ENCODE measurements at places on chromosomes 6 and 20.

DNA sequence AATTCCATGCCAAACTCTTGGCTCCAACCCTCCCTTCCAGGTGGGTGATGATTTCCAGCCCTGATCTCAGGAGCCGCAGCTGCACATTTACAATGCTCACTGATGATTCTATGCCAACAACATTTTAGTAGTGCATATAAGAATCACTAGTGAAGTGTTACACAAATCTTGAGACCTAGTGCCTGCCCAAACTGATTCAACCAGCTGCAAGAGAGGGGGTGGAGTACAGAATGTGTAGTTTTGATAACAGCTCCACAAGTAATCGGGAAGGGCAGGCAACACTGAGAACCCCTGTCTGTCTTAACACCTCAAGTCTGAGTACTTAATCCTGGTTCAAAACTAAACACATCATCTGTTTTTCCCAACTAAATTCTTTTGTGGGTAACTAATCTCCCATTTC lies 91.7 kb downstream of the PRDM1 start:
- no peak for DNase-seq

GRCh38 chr6:21109391-21110178 lies 484.0 kb upstream of the SOX4 start:
- no peak for DNase-seq

- DNase-seq = peak; percentile 52
These were observed 22.5 kb downstream of the HLA-G start for GRCh38 chr6:29850011-29850553.

- DNase-seq = no peak
These were observed 137.2 kb downstream of the NCOA3 start for GRCh38 chr20:47638851-47639250.

- DNase-seq = no peak
These were observed 154.8 kb downstream of the PTPRK start for GRCh38 chr6:128365520-128366160.

- DNase-seq = no peak
These were observed 129.3 kb downstream of the PRND start for GRCh38 chr20:4850960-4851359.

- no peak for DNase-seq
These were observed 1037.3 kb upstream of the FLRT3 start for GRCh38 chr20:15374682-15375081.

DNA sequence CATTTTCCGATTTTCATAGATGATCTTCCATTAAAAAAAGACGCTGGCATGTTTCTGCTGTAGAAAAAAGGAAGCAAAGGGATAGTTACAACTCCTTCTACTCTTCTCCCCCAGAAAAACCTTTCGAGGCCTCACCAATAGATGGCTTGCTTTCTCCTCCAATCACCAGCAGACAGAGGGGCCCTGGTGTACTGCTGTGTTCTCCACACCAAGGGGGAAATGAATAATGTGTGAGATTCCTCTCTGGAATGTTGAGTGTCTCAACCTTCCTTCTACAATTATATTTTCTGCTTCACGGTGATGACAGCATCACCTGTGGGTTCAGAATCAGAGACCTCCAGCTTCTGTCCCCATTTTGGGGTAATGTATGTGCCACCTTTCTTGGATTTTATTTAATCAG lies 185.7 kb upstream of the FLRT3 start:
- DNase-seq = no peak

GRCh38 chr20:31562241-31562640 lies 42.8 kb upstream of the ID1 start:
- DNase-seq = no peak

DNA sequence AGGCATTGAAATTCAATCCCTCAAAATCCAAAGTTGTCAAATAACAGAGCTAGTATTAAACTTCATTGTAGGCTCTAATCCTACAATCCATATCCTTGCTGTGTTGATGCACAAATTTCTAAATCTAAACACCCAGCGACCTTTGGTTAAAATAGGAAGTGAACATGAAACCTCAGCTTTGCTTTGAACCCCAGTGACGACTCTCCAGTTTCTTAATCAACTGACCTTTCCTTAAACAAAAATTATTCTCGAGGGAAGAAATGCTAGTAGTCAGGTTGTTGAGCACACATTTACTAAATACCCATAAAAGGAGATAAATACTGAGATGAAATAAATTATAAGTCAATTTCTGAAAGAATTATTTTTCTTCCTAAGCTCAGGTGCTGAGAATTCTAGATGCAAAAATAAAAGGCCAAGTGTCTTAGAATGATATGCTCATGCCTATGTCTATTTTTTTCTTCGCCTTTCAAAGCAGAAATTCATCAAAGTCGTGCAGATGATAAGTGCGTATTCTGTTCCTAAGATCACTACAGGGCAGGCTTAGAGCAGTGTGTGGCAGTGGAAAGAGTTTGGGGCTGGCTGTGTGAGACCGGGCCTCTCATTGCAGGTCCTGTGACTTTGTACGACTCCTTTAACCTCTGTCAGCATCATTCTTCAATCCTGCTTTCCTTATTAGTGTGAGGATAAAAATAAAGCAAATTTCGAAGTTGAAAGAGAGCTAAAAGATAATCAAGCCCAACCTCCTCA lies 208.7 kb downstream of the PRL start:
- no peak for DNase-seq

DNA sequence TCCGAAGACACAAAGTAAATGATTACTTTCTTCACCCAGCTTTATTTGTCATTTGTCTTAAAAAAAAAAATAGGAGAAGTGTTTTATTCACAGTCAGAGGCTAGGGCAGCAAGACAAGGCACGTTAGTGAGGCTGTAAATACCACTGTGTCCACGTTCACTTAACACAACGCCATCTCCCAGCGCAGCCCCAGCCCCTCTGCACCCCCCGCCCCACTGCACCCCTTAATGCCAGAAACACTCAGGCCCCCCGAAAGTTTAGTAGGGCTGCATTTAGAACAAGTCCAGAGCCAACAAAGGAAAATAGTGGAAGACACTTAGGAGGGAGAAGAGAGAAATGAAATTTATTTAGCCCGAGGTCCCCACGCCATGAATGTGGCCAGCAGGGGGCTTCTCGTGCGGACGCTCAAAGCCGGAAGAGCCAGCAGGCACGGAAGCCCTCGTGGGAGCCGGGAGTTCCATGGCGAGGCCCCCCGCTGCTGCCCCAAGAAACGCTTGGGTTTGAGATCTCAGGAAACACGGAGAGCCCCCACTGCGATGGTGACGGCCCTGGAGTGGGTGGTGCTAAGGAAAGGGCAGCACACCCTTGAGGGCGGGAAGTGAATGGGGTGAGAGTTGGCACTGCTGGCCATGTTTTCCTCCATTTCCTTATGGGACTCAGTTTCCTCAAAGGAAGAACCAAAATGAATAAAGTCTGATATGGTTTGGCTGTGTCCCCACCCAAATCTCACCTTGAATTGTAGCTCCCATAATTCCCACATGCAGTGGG lies 50.2 kb downstream of the IYD start:
- peak; percentile 75 for DNase-seq

DNA sequence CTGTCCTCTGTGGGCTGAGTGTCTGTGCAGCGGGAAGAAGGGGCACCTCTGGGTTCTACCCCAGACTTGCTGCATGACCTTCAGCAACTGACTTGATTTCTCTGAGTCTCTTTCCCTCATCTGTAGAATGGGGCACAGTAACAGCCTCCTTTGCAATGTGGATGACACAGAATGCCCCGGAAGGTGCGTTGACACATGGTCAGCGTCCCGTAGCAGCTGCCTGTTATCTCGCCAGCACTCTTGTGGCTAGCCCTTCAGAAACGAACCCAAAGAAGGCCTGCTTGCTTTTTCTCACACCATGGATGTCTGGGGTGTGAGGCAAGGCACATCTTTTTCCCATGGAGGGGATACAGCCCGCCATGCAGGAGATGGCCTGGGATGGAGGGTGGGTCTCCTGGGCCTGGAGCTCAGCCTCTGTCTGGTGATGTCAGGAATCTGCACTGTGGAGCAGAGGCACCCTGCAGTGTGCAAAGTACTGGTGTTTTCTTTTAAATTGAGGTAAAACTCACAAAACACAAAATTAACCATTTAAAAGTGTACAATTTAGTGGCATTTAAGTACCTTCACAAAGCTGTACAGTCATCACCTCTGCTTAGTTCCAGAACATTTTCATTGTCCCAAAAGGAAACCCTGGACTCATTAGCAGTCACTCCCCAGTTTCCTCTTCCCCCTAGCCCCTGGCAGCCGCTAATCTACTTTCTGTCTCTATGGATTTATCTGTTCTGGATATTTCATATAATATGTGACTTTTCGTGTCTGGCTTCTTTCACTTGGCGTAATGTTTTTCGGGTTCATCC lies 59.8 kb upstream of the FAM83D start:
- DNase-seq = no peak

DNA sequence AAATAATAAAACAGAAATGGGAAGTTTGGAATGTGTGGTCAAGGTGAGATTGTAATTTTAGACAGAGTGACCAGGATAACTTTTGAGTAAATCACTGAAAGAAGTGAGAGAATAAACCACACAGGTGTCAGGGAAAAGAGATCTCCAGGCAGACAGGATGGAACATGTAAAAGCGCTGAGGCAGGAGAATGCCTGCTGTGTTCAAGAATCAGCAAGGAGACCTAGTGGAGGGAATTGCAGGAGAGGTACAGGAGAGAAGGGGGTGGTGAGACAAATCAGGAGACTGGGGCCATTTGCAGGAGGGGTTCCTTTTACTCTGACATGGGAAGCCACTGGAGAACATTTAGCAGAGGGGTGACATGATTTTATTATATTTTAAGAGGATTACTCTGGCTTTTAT lies 456.7 kb downstream of the NKAIN2 start:
- no peak for DNase-seq

DNA sequence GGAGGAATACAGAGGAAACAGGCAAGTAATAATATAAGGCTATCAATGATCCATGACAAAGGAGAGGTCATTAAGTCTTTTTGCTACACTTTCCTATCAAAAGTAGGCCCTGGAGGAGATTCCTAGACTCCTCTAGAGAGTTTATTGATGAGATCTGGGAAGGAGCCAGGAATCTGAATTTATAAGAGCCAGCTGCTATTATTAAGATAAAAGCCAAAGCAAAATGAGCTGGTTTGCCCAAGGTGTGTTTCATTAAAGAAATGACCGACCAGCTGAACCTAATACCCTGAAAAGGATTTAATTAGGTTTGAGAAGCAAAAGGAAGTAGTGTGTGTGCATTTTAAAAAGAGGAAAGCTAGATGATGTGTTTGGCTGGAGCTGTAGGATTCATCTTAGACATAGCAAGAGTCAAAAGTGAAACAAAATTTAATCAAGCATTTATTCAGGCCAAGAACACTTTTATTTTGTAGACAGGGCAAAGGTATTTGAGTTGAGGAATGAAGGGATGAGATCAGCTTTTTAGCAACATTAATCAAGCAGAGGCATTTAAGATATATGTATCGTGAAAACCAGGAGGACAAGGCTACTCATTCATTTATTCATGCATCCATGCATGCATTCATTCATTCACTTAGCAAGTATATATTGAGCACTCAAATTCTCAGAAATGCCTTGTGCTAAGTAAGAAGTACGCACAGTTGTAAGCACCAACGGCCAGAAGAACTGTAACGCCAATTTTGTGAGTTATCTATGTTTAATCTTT lies 43.5 kb upstream of the SCAF8 start:
- no peak for DNase-seq

DNA sequence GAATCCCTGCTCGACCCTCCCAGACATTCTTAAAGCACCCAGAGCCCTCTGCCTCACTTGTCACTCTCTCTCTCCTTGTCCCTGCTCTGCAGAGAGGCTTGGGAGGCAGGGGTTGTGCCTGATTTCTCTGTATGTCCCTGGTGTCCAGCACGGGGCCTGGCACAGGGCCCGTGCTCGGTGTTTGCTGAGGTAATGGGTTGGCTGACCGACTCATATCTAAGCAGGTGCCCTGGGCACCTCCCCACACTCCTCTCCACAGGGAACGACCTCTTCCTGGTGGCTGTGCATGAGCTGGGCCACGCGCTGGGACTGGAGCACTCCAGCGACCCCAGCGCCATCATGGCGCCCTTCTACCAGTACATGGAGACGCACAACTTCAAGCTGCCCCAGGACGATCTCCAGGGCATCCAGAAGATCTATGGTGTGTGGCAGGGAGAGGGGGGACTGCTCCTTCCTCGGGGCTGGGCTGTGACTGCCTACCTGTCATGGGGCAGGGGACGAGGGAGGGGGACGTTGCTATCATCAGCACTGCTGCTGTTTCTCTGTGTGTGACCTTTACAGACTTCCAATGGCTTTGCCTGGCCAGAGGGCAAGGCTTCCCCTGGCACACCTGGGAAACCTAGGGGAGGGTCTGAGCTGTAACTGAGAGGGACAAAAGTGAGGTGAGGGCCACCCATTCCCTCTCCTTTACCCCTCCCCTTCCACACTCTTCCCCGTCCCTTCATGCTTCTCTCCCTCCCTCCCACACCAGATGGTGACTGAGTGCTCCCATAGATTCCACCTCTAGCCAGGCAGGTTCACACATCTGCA lies 14.2 kb downstream of the MMP24OS start:
- no peak for DNase-seq

DNA sequence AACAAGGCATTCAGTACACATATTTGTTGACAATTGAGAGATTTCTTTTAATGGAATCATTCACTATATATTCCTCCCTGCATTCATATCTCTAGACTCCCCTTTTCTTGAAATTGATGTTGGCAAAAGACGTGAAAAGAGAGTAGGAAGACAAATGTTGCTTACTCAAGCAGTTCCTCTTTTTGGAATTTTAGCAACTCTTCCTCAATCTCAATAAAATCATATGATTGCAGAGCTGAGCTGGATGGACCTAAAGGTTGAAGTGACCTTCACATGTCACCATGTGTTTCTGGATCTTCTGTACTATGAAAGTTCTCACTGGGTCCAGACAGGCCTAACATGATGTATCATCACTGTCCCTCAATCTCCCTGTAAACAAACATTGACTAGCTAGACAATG lies 18.6 kb downstream of the ADGRF1 start:
- no peak for DNase-seq

GRCh38 chr20:33785503-33785902 lies 25.6 kb upstream of the CHMP4B start:
- DNase-seq = no peak

DNA sequence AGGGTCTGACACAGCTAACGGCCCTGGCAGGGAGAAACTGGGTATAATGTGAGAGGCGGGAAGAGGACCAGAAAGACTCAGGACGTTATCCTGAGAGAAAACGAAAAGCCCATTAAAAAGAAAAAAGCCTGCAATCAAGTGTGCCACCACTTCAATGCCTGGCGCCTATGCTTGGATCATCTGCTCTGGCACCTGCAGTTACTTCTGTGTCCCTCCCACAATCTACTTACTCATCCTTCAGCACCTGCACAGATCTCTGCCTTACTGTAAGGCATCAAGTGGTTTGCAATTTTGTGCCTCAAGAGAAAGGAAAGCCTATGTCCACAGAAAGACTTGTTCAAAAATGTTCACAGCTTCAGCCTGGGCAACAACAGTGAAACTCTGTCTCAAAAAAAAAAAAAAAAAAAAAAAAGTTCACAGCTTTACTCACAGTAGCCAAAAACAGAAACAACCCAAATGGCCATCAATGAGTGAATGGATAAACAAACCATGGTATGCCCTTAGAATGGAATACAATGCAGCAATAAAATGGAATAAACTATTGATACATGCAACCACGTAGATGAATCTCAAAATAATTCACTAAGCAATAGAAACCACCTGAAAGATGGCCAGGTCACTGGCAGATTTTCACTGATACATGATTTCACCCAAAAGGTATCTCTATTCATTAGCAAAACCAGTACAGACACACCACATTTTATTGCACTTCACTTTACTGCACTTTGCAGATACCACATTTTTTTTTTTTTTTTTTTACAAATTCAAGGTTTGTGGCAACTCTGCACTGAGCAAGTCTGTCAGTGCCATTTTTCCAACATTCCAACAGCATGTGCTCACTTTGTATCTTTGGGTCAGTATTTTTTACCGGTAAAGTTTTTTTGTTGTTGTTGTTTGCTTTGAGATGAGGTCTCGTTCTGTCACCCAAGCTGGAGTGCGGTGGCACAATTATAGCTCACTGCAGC lies 48.6 kb downstream of the ABHD12 start:
- no peak for DNase-seq
